Left cardiac atrium (tissue), 4 donors: ENCODE measurements at places on chromosomes 3 and 15. TPM values are rescaled to one million over a fixed set of nuclear protein-coding genes. Genes with fewer than 3 reads are reported as not detected.

GCNT3 gene
- total RNA-seq = not detected

CCNL1 gene
- 64.2 TPM for total RNA-seq

DNA sequence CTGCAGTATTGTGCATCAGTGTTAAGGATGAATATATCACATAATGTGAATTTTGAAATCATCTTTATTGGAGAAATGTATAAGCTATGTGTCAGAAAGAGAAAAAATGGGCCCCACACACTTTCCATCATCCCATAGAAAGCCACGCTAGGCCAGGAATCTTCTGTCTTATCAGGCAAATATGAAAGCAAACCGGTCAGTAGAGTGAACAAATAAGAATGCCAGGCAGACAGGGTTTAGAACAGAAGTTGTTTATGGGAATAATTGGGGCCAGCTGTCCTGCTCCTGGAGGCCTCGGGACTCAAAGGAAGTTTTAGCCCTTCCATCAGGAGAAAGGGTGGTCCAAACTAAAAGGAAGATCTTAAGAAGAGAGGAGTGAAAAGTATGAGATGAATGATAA lies 39.5 kb downstream of the ZNF280D start:
- no peak for DNase-seq

DNA sequence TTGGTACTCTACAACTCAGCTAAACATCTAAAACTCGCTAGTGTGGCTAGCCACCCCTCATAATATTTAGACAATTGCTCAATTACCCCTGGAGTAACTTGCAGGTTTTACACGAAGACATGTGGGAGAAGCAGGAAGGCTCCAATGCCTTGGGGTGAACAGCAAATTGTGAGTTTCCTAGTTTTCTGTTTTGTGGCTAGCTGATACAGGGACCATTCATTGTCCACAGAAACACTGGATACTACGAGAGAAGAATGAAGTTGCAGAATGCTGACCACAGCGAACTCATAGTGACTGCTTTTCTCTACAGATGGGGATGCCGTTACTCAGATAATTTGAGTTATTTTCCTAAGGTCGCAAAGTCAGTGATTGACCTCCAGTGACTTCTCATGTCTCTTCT lies 212.9 kb downstream of the P3H2 start:
- DNase-seq = no peak

DNA sequence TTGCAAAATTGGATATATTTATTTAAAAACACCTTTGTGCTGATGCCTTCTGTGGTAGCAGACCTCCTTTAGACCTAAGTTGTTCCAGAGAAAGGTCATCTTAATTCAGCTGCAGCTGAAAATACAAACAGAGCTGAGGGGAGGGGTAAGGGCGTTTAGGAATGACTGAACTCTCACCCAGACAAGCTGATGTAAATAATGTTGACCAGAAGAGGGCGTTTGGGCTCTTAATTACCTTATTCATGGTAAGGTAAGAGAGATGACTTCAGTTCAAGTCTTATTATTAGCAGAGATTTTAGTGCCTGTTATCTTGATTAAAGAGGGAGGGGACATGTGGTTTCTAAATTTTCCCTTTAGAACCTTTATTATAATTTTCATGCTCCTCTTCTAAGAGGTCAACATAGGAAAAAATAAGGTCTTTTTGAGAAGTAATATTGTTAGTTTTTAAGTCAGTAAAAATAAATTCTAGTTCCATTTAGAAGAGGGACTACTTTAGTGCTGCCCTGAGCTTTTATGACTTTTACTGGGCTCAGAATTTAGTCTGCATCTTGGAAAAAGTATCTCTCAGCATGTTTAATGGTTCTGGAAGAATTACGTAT lies 46.3 kb downstream of the GPR171 start:
- no peak for DNase-seq

DNA sequence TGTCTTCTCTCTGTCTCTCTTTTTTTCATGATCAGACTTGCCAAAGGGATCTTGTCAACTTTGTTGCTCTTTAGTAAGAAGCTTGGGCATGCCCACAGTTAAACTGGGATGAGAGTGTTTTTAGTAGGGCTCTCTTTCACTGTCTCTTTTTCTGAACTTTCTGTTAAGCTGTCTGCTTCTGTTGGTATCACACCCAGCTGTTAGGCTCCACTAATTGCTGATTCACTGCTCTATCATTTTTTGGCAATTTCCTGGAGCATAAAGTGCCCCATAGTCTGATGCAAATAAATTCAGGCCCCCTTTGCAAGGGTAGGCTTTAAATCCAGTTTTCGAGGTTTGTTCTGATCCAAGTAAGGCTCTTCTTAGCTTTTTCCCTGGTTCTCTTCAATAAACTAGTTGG lies 360.4 kb upstream of the ADAMTS9 start:
- DNase-seq = no peak
